ENCODE measurements at places on chromosomes 11 and 22.

- no peak for DNase-seq
These were observed 47.9 kb downstream of the BLID start for GRCh38 chr11:122068141-122068540.

DNA sequence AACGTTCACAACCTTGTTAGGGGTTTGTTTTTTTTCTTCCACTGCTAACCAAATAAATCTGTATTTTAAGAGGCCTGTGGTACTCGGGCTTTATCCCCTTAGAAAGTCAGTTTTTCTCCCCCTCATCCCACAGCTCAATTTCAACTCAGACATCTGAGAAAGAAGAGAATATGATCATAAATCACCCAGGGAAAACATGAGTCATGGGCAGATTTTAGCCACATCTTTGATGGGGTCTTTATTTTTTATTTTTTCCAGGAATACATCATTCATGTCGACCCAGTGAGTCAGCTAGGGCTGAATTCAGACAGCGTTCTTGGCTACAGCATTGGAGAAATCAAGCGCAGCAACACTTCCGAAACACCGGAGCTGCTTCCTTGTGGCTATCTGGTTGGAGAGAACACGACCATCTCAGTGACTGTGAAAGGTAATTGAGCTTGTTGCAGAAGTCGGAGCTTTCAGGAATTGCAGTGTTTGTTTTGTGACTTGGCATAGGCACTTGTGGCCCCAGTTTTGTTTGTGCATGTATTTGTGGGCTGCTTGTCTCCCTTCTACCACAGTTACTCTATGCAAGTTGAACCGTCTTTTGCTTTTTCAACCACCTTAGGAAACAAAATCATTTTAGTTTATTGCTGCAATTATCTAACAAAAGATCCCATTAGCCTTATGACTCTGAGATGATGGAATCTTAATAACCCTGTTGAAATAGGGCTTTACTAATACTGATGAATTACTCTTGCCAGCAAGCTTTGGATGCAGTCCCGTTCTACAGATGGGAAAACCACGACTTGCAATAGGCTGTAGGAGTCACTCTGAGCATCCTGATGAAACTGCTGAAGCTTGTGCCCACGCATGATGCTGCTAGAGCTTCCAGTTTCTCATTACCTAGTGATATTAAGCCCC is 62.7 kb downstream of the DBX1 start:
- no peak for DNase-seq

- DNase-seq: no peak
These were observed 11.5 kb upstream of the FTH1 start for GRCh38 chr11:61978703-61979661.

DNA sequence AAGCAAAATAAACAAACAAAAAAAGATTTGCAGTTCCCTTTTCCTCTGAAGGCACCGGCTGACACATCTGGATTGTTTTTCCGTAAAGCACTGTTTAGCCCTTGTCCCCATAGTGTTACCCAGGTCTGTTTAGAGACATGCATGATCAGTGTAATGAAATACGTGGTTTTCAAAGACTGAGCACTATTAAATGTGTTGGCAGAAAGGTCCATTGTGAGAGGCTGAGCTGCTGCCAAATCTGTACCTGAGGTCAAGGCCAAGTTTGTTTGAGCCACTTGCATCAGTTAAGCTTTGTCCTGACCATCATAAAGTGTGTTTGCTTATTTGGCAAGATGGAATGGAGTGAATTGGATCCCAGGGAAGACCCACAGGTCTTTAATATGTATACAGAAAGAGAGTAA is 26.3 kb downstream of the CTR9 start:
- no peak for DNase-seq

GRCh38 chr11:128965485-128965884 is 22.8 kb upstream of the TP53AIP1 start:
- no peak for DNase-seq

DNA sequence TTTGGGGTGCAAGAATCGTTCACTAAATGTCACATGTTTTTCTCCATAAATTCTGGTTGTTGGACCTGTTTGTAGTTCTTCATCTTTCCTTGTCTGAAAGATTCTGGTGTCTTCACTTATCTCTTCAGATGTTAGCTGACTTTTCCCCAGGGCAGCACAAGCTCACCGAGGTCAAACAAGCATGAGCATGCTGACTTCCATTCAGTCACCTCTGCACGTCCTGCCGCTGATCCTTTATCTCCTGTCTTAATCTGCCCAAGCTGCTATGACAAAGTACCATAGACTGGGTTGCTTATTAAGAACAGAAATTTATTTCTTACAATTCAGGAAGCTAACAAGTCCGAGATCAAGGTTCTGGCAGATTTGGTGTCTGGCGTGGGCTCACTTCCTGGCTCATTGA is 800.6 kb downstream of the NTM start:
- DNase-seq: no peak

GRCh38 chr11:65493367-65494176 is 5.3 kb upstream of the MALAT1 start:
- no peak for DNase-seq

DNA sequence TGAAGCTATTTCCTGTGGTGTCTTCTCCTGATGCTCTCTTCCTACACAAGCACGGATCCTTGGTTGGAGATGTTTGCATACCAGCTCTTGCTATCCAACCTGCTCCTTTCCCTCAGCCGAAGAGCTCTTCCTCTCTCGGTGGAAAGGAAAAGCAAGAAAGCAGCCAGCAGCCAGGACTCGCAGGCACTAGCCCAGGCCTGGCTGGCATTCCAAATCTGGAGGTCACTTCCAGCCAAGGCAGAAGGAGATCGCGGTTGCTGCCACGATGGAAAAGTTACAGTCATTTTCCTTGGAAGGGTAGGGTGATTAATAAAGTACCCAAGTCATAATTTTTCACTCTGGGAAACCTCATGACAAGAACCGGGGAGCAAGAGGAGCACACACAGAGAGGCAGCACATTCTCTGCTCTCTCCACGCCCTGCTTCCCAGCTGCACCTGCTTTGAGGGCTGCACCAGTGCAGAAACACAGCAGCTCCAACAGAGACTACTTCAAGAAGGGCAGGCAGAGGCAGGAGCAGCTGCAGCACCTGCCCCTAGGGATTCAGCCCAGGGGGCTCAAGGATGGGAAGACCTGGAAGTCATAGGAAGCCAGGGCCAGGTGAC is 399.3 kb downstream of the CADM1 start:
- no peak for DNase-seq

- no peak for DNase-seq
These were observed 9.7 kb downstream of the MRGPRD start for GRCh38 chr11:68970921-68971636.

- no peak for DNase-seq
These were observed 90.4 kb upstream of the YWHAH start for GRCh38 chr22:31853736-31854495.

GRCh38 chr11:47587723-47588326 is 1.3 kb downstream of the FAM180B start:
- DNase-seq: no peak

DNA sequence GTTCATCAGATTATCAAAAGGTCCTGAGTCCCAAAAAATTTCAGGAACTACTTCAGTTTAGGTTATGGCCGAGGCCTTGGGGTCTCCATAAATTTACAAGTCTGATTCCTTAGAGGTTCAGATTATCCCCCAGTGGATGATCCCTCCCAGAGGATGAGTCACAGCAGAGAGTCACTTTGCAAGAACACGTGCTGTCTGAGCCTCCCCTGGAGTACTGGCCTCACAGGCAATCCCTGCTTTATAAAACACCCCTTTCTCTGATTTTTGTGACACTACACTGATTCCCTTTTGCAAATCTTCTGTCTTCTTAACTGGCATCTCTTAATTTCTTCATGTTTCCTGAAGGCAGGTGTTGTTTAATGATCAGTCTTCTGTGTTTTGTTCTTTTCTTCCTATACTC is 45.3 kb downstream of the CCDC34 start:
- DNase-seq: no peak

- no peak for DNase-seq
These were observed 35.0 kb upstream of the SLC25A1 start for GRCh38 chr22:19213442-19214077.

DNA sequence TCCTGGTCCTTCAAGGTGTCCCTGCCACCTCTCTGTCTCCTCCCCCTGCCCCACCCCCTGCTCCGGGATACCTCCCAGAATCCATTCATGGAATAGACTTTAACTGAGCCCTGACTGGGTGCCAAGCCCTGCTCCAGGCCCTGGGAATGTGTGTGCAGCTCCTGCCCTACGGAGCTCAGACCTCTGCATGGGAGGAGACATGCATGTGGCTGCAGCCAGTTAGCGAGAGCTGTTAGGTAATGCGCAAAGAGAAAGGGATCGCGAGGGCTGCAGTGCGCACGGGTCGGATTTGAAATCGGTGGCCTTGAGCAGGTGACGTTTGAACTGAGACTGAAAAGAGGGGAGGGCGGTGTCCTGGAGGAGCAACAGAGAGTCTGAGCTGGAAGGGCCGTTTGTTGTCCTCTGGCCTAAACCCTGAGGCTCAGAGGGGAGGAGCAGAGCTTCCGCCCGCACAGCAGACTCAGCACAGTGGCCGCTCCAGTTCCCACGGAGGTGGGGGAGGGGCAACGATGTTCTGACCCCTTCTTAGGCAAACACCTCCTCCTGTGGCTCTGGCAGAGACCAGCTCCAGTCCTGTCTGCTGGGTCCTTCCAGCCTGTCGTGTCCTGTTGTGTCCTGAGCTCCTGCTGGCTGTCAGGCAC is 19.8 kb upstream of the LRRC10B start:
- no peak for DNase-seq

GRCh38 chr11:117468888-117469287 is 141.2 kb downstream of the CEP164 start:
- DNase-seq: no peak

DNA sequence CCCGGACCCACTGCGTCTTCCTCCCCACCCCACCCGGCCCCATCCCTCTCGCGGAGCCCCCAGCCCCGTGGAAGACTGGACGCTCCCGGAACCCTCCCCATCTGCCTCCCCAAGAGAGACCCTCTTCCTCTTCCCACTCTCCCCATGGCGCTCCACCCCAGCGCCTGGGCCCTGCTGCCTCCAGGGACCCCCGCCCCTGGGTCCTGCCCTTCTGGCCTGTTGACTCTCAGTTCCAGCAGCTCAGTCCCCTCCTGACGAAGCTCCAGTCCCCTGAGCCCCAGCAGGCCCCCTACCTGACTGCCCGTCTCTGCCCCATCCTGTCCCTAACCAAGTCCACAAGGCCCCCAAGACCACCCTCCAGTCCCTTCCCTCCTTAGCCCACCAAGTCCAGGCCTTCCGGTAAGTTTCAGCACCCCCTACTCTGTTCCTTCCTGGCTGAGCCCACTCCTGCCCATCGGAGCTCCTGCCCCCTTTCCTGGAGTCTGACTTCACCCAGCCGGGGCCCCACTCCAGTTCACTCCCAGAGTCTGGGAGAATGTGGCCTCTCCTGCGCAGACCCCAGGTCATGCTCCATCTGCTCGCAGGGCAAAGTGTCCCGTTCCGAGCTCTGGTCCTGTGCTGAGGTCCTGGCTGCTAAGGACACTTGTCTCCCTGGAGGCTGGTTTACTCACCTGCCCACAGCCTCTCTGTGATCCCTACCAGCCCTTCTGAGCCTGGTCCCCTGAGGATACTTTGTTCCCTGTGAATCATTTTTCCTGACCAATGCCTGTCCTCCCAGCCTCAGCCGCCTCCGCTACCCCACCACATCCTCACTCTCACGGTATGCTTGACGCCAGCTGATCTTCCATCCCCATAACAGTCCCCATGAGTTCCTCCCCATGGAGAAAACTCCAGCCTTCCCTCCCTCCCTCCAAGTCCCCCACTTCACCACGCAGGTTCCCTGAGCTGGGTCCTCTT is 722 bp downstream of the IFITM10 start:
- DNase-seq: no peak

- no peak for DNase-seq
These were observed 18.4 kb downstream of the MTMR3 start for GRCh38 chr22:29901354-29901753.

DNA sequence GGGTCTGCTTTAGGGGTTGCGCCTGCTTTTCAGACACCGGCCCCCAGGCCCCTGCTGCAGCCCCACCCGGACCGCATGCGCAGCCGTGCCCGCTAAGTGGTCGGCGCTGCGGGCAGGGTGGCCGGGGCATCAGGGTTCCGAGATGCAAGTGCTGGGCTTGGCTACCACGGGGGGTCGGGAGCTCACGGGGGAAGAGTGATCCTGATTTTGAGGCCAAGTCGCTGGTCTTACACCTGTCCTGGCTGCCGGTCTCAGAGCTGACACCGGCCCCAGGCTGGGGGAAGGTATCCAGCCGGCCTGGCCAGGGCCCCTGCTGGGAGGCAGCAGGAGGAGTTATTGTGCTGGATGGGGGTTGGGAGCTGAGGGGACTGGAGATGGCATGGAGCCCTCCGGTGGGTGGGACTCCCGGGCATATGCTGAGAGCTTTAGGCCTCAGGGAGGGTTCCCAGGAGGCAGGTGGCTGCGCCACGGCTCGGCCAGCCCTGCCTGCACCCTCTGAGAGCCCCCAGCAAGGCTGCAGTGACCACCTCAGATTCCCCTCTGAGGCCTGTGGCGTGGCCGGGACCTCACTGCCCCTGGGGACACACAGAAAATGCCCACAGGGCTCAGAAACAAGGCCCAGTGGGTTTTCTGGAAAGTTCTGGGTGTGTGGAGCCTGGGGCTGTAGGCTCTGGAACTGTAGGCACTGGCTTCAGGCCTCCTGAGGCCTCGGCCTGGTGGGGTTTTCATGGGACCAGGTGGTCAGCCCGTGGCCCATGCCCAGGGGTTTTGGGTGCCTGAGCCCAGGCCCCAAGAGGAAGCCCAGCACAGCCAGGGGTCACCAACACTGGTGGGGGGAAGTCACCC is 4.4 kb upstream of the MUC5AC start:
- no peak for DNase-seq

GRCh38 chr11:67277231-67277961 is 11.1 kb downstream of the GRK2 start:
- DNase-seq: peak; percentile 90

GRCh38 chr11:34033399-34033798 is 18.1 kb upstream of the CAPRIN1 start:
- DNase-seq: no peak
